ENCODE measurements at places on chromosomes 11 and 22. TPM values are rescaled to one million over a fixed set of nuclear protein-coding genes. Genes with fewer than 3 reads are reported as not detected.

The APOL6 gene
- 1.4 TPM for total RNA-seq

The GPHA2 gene
- not detected for total RNA-seq

The NRXN2 gene
- 0.22 TPM for total RNA-seq

The ELFN2 gene
- 5.9 TPM for total RNA-seq

The SCGB2A2 gene
- not detected for total RNA-seq

The SLC22A8 gene
- total RNA-seq = not detected

The RBMXL2 gene
- not detected for total RNA-seq

The NAALAD2 gene
- total RNA-seq = not detected

The FAM180B gene
- total RNA-seq = not detected

The MUC5AC gene
- 1.5 TPM for total RNA-seq

The BACE1 gene
- total RNA-seq = 11.4 TPM

The CLDN5 gene
- not detected for total RNA-seq

The PRR33 gene
- not detected for total RNA-seq

The NPTXR gene
- 9.1 TPM for total RNA-seq

The CCDC87 gene
- total RNA-seq = 0.21 TPM

The LMF2 gene
- 48.2 TPM for total RNA-seq

The SLC17A6 gene
- not detected for total RNA-seq

The MAPK8IP2 gene
- total RNA-seq = 2.9 TPM

The PIWIL4 gene
- total RNA-seq = 0.39 TPM

The OR2AG1 gene
- total RNA-seq = not detected

The ART1 gene
- not detected for total RNA-seq

The CTNND1 gene
- total RNA-seq = 67.5 TPM

The KRTAP5-11 gene
- total RNA-seq = not detected

The EFEMP2 gene
- 1.1 TPM for total RNA-seq

The NEFH gene
- 0.05 TPM for total RNA-seq

The SERHL2 gene
- 0.24 TPM for total RNA-seq

The HYOU1 gene
- total RNA-seq = 45.4 TPM

The POU2AF2 gene
- not detected for total RNA-seq

The ISX gene
- not detected for total RNA-seq

The HEPHL1 gene
- total RNA-seq = not detected

The DAGLA gene
- total RNA-seq = 8.2 TPM

The ZC3H7B gene
- total RNA-seq = 18.6 TPM

The EXPH5 gene
- 0.03 TPM for total RNA-seq

The FJX1 gene
- total RNA-seq = 39.3 TPM

The ACRV1 gene
- not detected for total RNA-seq

The MS4A1 gene
- not detected for total RNA-seq

The GGTLC3 gene
- total RNA-seq = not detected

The KCNJ11 gene
- total RNA-seq = 1.3 TPM

The APOBEC3B gene
- 28.4 TPM for total RNA-seq

The DGCR6 gene
- total RNA-seq = 1.8 TPM

The OR5F1 gene
- total RNA-seq = not detected

The OR52I1 gene
- not detected for total RNA-seq

The PTPRCAP gene
- 0.15 TPM for total RNA-seq

The PKNOX2 gene
- not detected for total RNA-seq

The TECTA gene
- total RNA-seq = 0.02 TPM

The PAX6 gene
- total RNA-seq = 1.5 TPM

The ADM2 gene
- total RNA-seq = 0.64 TPM

The MB gene
- 8.6 TPM for total RNA-seq

The SLC22A24 gene
- not detected for total RNA-seq

The OLFML1 gene
- total RNA-seq = not detected

Measured in A549 treated with GW870086 at 1 μM for 4 hours (cell line).